Stimulated activated CD4-positive, alpha-beta T cell treated with anti-CD3 and anti-CD28 coated beads, Interleukin-12 subunit alpha, Interleukin-12 subunit beta, amount 100 ng/mL, for 24 hours (primary cell): ENCODE measurements at places on chromosomes 6 and 20.

- no peak for DNase-seq
These were observed 7.0 kb upstream of the RIMS4 start for GRCh38 chr20:44817143-44817910.

- DNase-seq: no peak
These were observed 422.2 kb upstream of the PLCB4 start for GRCh38 chr20:8646716-8647115.

GRCh38 chr6:101853231-101854085 is 459.9 kb downstream of the GRIK2 start:
- no peak for DNase-seq

DNA sequence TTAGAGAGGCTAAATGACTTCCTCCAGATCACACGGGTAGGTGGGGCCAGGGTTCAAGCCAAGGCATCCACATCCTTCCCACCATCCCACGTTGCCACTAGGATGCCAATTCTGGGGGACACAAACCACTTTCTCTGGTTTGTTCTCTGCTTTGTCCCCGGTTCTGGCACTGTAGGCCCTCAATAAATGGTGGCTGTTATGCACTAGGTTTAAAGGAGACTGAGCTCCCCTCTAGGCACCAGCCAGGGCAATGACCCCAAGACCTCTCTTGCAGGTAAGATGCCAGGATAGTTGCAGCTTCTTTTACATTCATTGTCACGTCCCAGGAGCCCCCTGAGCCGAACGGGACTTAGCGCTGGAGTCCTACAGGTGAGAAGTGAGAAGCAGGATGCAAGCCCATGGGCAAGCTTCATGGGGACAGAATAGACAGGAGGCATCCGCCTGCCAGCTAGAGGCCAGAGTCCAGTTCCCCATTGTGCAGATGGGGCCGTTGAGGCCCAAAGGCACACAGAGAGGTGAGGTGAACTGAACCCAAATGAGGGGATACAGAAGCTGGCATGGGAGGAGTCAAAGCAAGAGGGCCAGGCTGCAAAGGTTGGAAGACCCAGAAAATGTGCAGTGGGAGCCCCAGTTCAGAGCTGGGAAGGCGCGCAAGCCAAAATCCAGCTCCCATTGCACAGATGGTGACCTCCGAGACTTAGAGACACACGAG is 677 bp downstream of the PXMP4 start:
- DNase-seq: no peak

DNA sequence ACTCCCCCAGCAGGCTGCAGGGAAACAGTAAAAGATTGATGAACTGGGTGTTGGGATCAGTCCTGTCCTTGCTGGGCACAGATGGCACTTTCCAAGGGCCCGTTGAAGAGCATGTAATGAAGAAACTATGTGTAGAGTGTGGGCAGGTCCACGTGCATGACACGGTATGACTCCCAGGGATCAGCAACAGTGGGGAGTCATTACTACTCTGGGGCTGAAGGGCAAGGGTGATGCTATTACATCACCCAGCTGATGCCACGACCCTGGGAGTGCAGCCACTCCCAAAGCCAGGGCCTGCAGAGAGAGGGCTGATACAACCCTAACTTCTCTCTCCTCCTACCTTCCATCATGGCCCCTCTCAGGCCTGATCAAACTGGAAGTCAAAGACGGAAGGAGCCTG is 20.1 kb downstream of the KCNK17 start:
- no peak for DNase-seq

GRCh38 chr6:38387461-38387860 is 252.3 kb downstream of the BTBD9 start:
- no peak for DNase-seq

GRCh38 chr6:33717934-33718455 is 6.5 kb upstream of the UQCC2 start:
- no peak for DNase-seq

DNA sequence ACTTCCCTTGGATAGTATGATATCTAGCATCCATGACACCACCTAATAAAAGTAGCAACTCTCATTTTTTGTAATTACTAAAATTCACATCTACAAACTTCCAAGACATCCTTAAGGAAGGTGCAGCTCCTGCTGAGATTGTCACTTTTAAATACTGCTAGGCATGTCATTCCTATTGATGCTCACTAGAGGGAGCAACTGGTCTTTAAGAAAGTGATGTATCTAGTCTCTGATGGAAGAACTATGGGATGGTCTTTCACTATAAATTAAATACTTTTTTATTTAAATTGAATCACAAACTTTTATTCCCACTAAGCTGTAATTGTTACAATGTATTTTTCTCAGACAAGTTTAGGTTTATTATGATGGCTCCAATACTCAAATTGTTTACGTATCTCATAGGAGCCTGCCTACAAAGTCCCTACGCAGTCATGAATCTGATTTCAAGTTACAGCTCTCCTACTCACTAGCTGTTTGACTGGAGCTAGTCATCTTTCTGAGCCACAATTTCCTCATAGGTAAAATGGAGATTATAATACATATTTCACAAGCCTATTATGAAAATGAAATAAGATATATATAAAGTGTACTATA is 8.1 kb upstream of the TSPYL1 start:
- no peak for DNase-seq

DNA sequence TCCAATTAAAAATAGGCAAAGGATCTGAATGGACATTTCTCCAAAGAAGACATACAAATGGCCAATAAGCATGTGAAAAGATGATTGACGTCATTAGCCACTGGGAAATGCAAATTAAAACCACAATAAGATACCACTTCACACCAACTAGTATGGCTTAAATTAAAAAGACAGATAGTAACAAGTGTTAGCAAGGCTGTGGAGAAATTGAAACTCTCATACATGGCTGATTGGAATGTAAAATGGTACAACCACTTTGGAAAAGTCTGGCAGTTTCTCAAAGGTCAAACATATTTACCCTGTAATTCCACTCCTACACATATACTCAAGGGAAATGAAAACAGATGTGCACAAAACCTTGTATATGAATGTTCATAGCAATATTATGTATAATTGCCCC is 83.6 kb downstream of the CEP57L1 start:
- DNase-seq: no peak

DNA sequence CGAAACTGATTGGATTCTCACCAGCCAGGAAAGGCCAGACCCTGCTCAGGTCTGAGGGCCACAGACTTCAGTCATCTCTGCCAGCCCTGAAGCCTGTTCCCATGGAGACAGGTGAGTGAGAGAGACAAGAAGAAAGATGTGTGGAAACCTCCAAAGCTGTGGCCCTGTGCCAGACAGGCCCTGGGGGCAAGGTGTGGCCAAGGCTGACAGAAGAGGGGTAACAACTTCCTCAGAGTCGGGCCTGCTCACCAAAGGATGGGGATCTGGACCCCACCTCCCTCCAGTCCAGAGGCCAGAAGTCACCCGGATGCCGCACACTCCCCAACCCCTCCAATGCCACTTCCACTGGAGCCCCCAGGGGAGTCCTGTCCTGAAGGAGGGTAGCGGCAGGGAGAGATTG is 73.6 kb downstream of the MDGA1 start:
- no peak for DNase-seq

- DNase-seq: no peak
These were observed 3.3 kb upstream of the HMGN4 start for GRCh38 chr6:26534681-26535465.

- DNase-seq: no peak
These were observed 188.3 kb downstream of the ATXN1 start for GRCh38 chr6:16572943-16573342.

DNA sequence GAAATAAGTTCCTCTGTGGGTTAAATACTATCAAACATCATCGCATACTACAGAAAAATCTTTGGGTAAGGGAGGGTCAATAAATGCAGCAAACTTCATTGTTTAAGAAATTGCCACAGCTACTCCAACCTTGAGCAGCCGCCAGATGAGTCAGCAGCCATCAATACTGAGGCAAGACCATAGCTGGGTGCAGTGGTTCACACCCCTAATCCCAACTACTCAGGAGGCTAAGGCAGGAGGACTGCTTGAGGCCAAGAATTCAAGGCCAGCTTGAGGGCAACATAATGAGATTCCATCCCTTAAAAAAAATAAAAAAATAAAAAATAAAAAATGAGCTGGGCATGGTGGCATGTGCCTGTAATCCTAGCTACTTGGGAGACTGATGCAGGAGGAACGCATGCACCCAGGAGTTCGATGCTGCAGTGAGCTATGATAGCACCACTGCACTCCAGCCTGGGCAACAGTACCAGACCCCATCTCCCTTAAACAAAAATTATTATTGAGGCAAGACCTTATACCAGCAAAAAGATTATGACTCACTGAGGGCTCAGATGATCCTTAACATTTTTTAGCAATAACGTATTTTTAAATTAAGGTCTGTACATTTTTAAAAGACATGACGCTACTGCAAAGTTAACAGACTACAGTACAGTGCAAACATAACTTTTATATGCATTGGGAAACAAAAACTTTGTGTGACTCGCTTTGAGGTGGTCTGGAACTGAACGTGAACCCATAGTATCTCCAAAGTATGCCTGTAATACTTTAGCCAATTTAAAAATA is 8.8 kb downstream of the SRPK1 start:
- no peak for DNase-seq

GRCh38 chr6:97989451-97989850 is 706.4 kb upstream of the MMS22L start:
- DNase-seq: no peak

DNA sequence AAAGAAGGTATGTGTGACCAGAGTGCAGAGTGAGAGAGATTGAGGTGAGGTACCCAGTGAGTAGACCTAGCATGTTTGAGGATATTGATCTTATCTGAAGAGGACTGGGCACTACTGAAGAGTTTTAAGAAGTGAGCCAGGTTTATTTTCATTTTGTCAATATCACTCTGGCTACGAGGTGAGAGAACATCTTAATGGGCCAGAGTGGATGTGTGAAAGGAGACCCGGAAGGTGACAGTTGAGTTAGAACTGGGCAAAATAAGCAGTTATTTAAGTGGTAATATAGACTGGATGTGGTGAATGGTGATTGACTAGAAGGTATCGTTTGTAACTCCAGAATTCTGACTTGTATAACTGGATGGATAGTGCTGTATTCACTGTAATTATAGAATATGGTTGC is 134.1 kb downstream of the QKI start:
- no peak for DNase-seq

- DNase-seq: no peak
These were observed 79.6 kb upstream of the AHI1 start for GRCh38 chr6:135577059-135577538.

- DNase-seq: no peak
These were observed 171.3 kb downstream of the TMEM242 start for GRCh38 chr6:157151989-157152388.

DNA sequence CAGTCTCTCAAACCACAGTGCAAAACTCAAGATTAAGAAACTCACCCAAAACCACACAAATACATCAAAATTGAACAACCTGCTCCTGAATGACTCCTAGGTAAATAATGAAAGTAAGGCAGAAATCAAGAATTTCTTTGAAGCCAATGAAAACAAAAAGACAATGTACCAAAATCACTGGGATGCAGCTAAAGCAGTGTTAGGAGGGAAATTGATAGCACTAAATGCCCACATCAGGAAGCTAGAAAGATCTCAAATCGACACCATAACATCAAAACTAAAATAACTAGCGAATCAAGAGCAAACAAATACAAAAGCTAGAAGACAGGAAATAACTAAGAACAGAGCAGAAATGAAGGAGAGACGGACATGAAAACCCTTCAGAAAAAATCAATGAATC is 70.5 kb downstream of the TBC1D32 start:
- DNase-seq: no peak

DNA sequence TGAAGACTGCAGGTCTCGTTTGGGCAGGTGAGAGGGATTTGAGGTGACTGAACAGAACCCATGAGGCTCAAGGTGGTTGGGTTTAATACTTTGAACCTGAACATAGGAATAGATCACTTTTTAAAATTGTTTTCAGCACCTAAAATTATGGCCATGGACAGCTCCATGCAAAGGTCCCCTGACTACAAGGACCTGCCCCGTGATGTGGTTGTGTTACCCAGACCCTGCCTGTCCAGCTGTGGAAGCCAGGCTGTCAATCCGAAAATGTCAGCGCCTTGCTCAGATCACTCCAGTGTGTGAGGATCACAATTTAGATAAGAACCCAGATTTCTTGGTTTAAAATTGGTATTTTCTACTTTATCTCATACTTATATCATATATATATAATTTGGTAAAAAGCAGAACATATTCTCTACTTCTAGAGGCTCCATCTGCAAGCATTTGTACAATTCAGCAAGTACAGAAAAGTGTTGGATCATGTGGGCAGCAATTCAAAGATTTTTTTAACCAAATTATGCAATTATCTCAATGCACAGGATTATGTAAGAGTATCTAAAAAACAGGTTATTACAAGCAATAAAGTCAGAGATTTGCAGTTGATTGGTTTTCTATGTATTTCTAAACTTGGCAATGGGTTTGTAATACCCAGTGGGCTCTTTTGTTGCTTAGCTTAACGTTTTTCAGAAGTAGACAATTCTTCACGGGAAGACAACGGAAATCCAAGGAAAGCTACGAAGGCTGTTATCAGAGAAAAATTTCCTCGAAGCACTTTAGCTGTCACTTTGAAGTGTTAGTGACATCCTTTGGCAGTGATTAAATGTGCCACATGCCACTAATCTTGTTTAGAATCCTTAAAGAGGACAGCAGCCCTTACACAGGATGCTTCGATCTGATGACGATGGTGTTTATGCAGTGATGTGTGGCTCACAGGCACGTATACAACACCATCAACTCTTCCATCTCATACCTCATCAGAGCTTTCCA is 24.1 kb upstream of the RPS6KA2 start:
- DNase-seq: no peak

GRCh38 chr20:14599613-14600012 is 262.2 kb upstream of the FLRT3 start:
- no peak for DNase-seq

- DNase-seq: no peak
These were observed 1286.4 kb downstream of the GRIK2 start for GRCh38 chr6:102679865-102680264.

GRCh38 chr20:24609757-24610156 is 140.3 kb downstream of the SYNDIG1 start:
- DNase-seq: no peak

DNA sequence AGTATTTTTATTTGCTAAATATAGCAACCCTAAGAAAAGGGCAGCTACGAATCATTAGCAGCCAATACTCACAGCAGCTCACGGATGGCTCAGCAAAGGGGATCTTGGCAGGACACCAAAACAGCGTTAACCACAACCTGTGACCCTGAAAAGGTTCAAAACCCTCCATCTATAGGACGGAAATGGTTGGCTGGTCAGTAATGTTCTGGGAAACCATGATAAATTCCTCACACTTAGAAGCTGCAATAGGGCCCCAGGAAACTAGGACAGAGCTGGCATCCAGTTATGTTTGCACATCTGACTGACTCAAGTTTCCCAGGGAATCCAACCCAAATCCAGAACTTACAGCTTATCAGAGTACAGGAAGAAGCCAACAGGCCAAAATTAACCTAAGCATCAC is 30.9 kb upstream of the PTPRT start:
- no peak for DNase-seq

DNA sequence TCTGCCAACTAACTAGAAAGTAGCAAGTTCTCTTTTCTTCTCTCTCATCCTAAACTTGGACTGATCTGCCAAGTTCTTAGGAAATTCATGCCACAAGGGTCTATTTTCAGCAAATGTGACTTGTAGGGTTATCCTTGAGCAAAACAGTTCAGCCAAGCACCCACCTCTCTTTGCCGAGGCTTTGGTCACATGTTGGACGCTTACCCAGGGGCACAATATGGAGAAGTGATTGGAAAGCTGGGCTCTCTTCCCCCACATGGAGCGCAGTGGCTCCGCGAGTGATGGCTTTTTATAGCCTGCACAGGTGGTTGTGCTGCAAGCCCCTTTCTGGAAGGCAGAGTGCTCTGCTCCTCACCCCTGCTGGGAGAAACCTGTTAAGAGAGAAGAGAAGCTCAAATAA is 47.7 kb upstream of the FNDC1 start:
- DNase-seq: no peak
